ENCODE measurements at places on chromosomes 7 and 10.

- no peak for DNase-seq
Observed at GRCh38 chr10:77713521-77714280, 76.1 kb upstream of the KCNMA1 start.

- DNase-seq = no peak
Observed at GRCh38 chr10:125368146-125368545, 207.8 kb upstream of the CTBP2 start.

DNA sequence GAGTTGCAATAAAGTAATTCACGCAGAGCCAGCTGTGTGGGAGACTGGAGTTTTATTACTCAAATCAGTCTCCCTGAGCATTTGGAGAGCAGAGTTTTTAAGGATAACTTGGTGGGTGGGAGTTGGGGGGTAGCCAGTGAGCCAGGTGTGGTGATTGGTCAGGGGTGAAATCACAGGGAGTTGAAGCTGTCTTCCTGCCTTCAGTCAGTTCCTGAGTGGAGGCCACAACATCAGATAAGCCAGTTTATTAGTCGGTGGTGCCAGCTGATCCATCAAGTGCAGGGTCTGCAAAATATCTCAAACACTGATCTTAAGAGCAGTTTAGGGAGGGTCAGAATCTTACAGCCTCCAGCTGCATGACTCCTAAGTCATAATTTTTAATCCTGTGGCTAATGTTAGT lies 3.3 kb upstream of the CYP51A1 start:
- no peak for DNase-seq

DNA sequence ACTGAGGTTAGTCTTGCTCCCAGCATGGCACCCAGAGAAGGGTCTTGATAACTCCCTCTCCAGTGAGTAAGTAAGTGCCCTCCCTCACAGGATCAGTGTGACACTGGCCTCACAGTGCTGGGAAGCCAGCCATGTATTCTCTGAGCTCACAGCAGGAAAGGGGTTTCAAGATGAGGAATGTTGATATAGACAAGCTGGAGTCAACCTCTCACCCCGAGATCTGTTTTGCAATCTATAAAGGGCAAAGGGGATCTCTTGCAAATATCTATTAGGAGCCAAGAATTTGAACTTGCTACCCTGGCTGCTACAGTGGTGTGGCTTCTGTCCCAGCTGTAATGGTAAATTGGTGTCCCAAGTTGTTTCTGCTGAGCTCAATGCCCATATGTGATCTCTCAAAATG lies 70.2 kb upstream of the ADAM12 start:
- no peak for DNase-seq

GRCh38 chr7:21106296-21106732 lies 319.6 kb upstream of the SP8 start:
- no peak for DNase-seq

- DNase-seq = no peak
Observed at GRCh38 chr7:48839108-48839507, 85.2 kb upstream of the CDC14C start.

- DNase-seq = no peak
Observed at GRCh38 chr10:117460846-117461765, 81.4 kb upstream of the EMX2 start.

DNA sequence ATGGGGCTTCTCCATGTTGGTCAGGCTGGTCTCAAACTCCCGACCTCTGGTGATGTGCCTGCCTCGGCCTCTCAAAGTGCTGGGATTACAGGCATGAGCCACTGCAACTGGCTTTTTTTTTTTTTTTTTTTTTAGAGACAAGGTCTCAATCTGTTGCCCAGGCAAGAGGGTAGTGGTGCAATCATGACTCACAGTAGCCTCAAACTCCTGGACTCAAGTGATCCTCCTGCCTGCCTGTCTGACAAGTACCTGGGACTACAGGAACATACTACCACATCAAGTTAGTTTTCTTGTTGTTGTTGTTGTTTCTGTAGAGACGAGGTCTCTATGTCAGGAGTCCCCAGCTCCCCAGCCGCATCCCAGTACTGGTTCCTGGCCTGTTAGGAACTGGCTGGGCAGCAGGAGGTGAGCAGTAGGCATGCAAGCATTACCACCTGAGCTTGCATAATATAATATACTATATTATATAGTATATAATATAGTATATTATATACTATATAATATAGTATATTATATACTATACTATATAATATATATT lies 55.7 kb downstream of the TPK1 start:
- no peak for DNase-seq

DNA sequence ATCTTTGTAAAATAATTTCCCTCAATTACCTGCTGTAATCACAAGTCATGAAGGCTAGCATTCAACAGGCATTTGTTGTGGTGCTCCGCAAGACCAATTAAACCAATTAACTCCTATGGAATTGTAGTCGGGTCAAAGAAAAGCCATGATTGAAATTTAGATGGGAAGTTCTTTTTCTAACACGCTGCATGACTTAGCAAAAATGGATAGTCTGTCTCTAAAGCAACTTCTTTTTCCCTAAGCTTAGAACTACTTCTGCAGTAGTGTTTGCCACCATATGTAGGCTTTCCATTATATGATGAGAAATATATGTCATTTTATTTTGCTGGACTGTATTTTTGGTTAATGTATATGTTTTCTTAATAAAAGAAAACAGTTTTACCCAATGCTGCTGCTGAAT lies 119.1 kb downstream of the TSPAN12 start:
- DNase-seq = no peak

- DNase-seq = no peak
Observed at GRCh38 chr10:125605167-125605566, 77.8 kb downstream of the TEX36 start.

DNA sequence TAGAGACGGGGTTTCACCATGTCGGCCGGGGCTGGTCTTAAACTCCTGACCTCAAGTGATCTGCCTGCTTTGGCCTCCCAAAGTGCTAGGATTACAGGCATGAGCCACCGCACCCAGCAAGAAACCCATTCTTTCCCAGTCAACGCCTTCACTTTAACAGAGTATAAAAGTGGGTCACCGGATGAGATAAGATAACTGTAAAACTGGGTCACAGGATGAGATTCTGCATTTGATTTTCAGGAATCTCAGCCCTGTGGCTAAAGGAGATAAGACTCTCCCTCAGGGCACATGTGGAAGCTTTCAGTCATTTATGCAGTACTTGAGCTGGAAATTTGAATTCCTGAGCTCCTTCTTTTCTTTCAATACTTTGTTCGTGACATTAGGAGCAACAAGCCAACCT lies 70.8 kb downstream of the LRRC17 start:
- no peak for DNase-seq

DNA sequence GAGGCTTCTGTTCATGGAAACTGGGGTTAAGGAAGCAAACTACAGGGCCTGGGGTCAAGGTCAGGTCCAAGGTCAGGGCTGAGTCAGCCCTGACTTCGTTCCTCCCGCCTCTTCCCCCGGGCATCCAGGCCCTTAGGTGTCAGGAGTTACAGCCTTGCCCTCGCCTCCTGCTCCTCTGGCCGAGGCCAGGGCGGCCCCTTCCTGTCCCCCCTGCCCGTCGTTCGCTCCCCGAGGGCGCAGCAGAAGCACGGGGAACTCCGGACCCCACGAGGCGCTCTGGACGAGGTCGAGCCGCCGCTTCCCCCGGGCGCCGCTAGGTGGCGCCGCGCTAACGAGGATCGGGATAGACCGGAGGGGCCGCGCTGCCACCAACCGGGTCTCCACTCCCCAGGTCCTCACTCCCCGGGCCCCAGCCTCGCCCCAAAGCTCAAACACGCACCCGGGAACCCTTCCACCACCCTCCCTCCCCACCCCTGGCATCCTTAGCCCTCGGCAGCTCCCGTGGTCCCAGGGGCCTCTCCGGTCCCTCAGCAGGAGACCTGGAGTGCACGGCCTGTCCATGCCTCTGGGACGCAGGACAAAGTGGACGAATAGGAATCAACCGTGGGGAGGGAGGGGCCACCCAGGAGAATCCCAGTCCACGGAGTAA lies 59.2 kb upstream of the MYL10 start:
- DNase-seq = peak; percentile 83

DNA sequence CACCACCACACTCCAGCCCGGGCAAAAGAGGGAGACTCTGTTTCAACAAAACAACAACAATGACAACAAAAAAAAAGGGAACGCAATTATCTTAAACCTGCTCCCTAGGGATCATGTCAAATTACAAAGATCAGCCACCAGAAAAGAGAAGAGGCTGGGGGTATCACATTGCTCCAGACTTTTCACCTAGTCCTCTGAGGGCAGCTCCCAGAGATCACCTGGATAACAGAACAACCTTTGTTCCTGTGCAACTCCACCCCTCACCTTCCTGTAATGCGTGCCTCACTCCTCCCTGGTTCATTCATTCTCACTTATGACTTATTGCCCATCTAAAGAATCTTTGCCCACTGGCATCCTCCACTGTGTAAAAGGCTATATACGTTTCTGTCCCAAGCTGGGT lies 31.8 kb downstream of the SVOPL start:
- no peak for DNase-seq

GRCh38 chr10:20215547-20216152 lies 399.4 kb downstream of the PLXDC2 start:
- DNase-seq = no peak

GRCh38 chr10:99520847-99521764 lies 11.6 kb upstream of the NKX2-3 start:
- DNase-seq = no peak

DNA sequence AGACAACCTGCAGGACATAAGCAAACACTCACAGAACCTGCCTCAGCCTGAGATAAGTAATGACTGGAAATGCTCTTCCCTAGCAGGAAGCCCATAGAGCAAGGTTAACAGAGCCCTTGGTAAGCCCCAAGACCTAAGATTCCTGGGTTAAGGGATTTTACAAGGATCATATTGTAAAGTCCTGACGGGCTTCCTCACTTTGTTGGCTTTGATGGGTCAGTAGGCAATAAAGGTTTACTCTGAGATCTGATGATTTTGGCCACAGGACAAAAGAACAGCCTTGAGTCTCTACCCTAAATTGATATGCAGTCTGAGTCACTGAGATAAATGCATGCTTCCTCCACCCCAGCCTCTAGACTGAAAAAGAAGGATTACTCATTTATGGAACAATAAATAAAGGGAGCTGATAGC lies 270.8 kb downstream of the HTR7 start:
- DNase-seq = no peak

DNA sequence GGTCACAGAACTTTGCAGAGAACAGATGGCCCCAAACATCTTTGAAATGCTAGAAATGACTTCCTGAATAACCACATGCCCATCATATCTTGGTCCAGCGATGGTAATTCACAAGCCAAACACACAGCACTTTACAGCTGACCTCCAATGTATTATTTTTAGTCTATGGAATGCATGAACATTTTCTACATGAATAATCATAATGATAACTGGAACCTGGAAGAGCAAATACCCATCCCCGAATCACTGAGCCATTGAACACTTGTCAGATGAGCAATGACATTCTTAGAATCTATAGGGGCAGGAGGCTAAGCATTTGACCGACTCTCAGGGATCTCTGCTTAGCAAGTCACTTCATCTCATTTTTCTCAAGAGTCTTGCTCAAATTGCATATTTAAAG lies 167.3 kb downstream of the CREB5 start:
- no peak for DNase-seq

GRCh38 chr10:110733218-110733952 lies 89.2 kb downstream of the RBM20 start:
- DNase-seq = no peak

DNA sequence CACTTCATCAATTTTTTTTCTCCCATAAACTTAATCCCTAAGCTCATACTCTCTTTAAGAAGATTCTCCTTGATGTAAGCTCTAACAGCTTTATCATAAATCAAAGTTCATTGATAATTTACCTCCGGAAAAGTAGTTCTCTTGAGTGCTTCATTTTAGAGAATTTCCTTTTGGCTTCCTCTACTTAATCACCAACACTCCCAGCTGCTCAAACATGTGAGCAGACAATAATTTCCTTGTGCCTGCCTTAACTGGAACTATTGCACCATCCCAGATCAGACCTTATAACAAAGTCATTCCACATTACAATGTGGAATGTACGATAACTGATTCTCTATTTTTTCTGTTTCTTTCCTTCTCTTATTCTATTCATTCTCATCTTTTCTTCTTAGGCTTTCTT lies 5.9 kb downstream of the FEZF1 start:
- no peak for DNase-seq

DNA sequence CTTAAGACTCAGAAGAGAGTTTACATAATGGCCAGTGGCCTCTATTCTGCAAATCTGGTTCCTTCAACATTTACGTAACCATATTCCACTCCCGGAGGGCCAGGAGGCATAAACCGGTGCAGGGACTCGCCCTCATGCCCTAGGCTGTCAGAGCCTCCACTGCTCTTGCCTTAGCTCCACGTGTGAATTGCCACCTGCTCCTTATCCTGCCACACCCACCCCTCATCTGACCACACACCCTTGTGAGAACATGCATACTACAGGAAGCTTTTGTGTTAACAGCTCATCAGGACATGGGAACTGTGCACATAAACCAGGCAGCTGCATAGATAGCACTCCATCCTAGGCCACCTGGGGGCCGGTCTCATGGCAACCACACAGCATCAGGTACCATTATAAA lies 146.7 kb upstream of the PFKP start:
- DNase-seq = no peak

- no peak for DNase-seq
Observed at GRCh38 chr10:100811752-100812750, 66.7 kb downstream of the PAX2 start.

DNA sequence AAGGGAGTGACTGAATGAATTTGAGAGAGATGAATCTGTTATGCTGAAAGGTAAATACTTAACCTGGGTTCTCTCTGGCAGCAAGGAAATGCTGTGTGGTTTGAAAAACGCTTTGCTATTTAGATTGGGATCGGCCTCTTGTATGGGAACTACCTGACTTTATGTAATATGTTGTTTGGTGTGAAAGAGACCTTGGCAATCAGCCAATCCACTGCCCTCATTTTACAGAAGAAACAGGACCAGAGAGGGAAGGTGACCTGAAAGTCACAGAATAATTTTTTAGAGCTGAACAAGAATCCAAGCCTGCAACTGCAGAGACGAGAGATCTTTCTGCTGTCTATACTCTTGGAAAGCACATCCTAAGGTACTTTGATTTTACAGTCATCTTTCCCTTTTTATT lies 1.0 kb downstream of the BUD31 start:
- no peak for DNase-seq

DNA sequence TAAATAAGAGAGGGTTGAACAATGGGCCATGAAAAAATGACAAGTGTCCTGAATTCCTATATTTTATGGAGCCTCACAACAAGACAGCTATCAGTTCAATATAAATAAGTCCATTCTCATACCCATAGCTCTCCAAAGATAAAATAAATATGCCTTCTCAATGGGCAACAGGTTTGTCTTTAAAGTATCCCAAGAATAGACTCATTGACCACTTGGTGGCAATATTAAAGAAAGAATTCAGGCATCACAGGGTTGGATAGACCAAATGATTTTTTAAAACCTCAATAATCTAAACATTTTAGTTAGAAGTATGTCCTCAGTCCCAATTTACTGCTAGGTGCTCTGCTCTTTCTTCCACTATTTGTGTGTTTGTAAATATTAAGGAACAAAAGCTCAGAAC lies 165.1 kb upstream of the WNT16 start:
- DNase-seq = no peak
